NAMALWA (cell line): ENCODE measurements at places on chromosomes 7 and 10.

DNA sequence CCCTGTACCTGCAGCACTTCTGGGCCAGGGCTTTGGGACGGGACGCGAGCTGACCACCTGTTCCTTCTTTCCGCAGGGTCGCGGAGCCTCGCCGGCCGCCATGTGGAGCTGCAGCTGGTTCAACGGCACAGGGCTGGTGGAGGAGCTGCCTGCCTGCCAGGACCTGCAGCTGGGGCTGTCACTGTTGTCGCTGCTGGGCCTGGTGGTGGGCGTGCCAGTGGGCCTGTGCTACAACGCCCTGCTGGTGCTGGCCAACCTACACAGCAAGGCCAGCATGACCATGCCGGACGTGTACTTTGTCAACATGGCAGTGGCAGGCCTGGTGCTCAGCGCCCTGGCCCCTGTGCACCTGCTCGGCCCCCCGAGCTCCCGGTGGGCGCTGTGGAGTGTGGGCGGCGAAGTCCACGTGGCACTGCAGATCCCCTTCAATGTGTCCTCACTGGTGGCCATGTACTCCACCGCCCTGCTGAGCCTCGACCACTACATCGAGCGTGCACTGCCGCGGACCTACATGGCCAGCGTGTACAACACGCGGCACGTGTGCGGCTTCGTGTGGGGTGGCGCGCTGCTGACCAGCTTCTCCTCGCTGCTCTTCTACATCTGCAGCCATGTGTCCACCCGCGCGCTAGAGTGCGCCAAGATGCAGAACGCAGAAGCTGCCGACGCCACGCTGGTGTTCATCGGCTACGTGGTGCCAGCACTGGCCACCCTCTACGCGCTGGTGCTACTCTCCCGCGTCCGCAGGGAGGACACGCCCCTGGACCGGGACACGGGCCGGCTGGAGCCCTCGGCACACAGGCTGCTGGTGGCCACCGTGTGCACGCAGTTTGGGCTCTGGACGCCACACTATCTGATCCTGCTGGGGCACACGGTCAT, 13.3 kb downstream of the GPR146 start:
- no peak for DNase-seq

- no peak for DNase-seq
These were observed 200.5 kb downstream of the MAD1L1 start for GRCh38 chr7:2032030-2032875.

DNA sequence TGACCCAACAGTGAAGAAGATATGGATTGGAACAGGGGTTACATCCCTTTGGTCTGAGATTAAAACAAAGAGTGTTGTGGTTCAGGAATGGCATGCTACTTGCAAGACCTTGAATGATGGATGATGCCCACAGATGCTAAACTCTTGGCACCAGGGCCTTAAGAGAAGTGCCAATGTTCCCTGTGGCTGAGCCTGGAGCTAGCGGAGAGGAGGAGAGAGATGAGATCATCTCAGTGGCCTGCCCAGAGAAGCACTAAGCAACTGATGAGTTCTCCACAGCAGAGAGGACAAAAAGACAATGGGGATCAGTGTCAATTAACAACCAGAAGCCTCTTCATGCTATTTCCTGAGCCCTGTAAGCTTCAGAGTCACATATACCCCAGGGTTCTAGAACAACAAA, 97.8 kb downstream of the ELAPOR2 start:
- no peak for DNase-seq

DNA sequence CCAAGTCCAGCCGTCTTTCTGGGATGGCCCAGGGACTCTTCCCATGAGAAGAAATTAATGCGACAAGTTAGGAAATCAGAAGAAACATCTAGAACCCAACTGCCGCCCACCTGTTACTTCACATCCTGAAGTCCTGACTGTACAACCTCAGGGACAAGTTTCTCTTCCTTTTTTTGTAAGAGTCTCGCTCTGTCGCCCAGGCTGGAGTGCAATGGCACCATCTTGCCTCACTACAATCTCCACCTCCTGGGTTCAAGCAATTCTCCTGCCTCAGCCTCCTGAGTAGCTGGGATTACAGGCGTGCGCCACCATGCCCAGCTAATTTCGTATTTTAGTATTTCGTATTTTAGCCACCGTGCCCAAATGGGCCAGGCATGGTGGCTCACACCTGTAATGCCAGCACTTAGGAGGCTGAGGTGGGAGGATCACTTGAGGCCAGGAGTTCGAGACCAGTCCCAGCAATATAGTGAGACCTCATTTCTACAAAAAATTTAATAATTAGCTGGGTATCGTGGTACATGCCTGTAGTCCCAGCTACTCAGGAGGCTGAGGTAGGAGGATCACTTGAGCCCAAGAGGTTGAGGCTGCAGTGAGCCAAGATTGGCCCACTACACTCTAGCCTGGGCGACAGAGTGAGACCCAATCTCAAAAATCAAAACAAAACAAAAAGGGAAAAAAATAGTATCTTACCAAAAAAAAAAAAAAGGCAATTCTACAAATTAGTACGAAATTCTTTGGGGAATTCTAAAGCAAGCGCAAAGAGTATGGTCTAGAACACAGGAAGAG, 20.8 kb downstream of the LAT2 start:
- peak; percentile 73 for DNase-seq

- DNase-seq = no peak
These were observed 48.8 kb upstream of the DGKI start for GRCh38 chr7:137895301-137896221.

DNA sequence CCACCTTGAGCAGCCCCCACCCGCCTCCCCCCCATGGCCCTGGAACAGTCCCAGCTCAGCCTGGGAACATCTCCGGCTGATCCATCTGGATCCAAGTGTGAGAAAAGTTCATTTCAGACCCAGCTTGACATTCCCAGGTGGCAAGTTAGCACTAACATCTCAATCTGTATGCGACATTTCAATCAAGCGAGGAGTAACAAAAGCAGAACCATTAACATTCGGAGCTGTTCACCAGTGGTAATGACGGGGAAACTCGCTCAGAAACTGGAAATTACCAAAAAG, 65.4 kb downstream of the PAX2 start:
- DNase-seq = no peak

- no peak for DNase-seq
These were observed 63.1 kb downstream of the MTPAP start for GRCh38 chr10:30285970-30286369.
